ENCODE measurements at places on chromosomes 3 and 15. TPM values are rescaled to one million over a fixed set of nuclear protein-coding genes. Genes with fewer than 3 reads are reported as not detected.

DNA sequence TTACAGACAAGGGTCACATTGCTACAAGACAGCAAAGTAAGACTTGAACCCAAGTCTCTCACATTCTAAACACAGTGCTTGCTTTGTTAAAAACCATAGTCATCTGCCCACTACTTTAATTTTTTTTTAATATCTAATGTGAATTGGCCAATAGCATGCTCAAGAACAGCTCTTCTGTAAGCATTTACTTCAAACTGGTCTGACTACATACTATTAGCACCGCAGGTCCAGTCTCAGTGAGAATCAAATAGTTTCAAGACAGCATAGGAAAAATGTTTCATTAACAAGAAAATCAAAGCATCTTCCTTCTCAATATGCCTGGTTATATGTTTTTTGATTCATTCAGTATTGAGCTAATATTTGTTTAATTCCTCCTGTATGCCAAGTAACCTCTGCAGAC, 419.9 kb downstream of the ERC2 start:
- no peak for DNase-seq

- no peak for DNase-seq
Measured at GRCh38 chr15:34808016-34808415, 12.7 kb upstream of the ACTC1 start.

- DNase-seq: no peak
Measured at GRCh38 chr15:60614862-60615771, 136.2 kb upstream of the ICE2 start.

Gene CTXN2
- not detected for polyA plus RNA-seq

DNA sequence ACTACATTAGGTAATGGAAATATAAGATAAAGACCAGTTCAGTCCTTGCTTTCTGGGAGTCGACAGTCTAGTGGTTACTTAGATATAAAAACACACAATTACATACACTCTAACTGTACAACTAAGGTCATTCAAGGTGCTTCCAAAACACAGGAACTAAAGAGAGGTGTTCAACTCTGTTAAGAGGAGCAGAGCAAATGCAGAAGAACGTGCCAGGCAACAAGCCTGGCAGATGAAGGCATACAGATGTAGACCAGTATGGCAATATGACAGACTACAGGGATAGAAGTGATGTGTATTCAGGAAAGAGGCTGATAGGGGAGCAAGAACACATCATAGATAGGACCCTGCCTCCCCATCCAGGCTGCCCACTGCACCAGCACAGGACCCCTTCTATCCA, 78.3 kb downstream of the CBLB start:
- no peak for DNase-seq

- DNase-seq: no peak
Measured at GRCh38 chr3:39112535-39112934, 5.1 kb downstream of the TTC21A start.

- no peak for DNase-seq
Measured at GRCh38 chr3:129000742-129001100, 383 bp upstream of the EFCC1 start.

Gene GABRR3
- polyA plus RNA-seq: not detected

GRCh38 chr15:100279446-100279845, 62.3 kb downstream of the ADAMTS17 start:
- no peak for DNase-seq

DNA sequence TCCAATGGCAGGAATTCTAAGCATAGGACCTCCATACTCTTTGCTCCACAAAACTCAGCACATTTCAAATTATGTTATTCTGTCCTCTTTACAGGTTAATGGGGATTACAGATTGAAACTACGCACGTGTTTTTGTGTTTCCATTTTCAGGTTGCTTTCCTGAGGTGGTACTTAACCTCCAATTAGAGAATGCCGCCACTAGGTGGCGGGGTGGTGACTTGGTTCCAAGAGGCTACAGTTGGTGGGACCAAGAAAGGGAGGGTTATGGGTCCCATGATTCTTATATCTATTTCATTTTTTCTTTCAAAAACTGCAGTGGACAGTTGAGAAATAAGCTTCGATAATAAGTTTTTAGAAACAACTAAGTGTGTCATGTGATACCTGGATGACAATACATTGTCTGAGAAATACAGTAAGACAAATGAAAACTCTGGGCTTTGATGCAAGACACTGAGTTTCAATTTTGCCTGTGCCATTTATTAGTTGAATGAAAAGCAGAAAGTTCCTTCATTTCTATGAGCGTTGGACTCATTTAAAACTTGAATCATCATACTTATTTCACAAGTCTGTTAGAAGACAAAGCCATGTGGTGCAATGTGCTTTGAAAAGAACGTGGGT, 539.0 kb downstream of the FGF12 start:
- no peak for DNase-seq

DNA sequence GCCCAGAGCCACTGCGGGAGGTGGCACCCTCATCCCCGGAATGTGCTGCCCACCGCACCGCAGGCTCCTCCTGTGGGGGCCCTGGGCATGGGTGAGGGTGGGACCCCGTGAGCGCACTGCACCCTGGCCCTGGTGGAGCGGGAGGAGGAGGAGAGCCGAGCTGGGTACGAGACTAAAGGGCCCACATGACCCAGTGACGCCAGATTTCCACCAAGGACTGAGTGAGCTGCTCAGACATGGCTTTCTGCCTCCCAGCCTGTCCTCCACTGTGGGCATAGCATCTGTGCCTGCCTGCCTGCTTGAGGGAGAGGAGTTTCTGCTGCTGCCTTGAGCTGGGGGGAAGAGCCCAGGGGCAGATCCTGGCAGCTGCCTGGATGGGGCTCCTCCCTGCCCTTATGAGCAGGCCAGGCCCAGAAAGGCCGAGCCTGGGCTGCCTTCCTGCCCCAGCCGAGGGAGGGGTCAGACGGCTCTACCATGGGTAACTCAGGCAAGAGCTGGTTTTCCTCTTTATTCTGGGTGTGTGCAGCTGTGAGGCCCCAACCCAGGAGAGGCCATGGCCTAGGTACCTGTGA, 88.4 kb downstream of the VGLL4 start:
- DNase-seq: no peak

DNA sequence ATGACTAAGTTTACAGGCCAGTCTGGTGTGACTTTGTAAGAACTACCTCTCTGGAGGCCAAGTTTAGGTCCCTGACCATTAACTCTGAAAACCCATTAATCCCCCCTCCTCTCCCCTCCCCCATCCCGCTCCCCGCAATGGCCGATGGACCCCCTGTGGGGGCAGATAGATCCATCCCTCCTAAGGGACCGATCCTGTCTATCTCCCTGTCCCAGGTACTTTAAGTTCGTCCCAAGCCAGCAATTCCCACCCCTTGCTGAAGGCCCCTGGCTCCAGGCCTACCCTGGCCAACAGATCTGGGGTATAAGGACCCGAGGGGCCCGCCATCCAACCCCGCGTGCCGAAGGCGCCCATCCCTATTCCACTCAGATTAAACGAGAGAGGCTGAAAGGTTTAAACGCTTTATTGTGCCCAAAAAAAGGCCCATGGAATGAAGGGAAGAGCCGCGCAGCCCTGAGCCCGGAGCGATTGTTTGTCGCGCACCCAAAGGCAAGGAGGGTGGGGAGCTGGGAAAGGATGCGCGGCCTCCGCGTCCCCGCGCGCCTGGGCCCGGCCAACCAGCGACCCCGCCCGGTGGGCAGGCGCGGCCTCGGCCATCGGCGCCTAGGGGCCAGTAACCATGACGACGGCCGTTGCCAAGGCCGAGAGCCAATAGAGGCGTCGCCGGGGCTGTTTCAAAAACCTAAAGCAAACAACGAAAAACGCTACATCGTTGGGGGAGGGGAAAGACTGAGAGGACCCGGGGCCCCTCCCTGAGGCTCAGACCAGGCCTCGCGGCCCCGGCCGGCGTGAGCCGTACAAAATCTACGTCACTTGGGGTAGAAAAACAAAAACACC, 35.9 kb downstream of the HMCES start:
- DNase-seq: peak; percentile 92

DNA sequence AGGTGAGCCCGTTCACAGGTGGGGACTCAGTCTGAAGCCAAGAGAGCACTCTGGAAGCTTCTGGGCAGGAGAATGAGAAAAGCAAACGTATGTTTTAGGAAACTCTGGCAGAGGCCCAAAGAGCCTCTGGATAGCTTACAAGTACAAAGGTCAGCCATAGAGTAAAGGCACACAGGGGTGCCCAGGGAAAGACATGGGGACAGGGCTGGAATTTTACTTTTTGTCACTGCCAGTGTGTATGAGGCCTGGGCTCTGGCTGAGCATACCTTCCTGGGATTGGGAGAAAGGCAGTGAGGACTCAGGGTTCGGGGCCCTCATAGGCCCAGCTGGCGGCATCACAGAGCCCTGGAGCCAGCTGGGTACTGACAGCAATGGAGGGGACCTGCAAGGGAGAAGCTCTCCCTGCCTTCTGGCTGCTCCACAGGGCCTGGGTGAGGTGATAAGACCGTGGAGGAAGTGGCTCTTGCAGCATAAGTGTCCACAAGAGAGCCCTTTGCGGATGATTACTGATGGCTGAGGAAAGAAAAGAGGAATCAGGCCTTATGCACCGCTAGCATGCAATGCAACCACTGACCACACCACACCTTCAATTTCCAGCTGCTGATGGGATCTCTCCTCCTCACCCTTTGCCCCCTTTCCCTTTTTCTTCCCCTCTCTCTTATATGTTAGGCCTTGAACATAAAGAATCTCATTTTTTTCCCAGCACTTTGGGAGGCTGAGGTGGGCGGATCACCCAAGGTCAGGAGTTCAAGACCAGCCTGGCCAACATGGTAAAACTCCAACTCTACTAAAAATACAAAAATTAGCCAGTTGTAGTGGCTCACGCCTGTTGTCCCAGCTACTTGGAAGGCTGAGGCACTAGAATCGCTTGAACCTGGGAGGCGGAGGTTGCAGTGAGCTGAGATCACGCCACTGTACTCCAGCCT, 25.1 kb upstream of the BCL2L10 start:
- DNase-seq: no peak

- DNase-seq: no peak
Measured at GRCh38 chr3:27085829-27086730, 283.1 kb downstream of the NEK10 start.

GRCh38 chr15:86555098-86555497, 475.4 kb downstream of the AGBL1 start:
- no peak for DNase-seq

- no peak for DNase-seq
Measured at GRCh38 chr15:98501192-98501591, 147.1 kb upstream of the IGF1R start.

- no peak for DNase-seq
Measured at GRCh38 chr3:49462222-49462621, 7.8 kb upstream of the DAG1 start.

Gene PLIN1
- polyA plus RNA-seq: 5.4 TPM

DNA sequence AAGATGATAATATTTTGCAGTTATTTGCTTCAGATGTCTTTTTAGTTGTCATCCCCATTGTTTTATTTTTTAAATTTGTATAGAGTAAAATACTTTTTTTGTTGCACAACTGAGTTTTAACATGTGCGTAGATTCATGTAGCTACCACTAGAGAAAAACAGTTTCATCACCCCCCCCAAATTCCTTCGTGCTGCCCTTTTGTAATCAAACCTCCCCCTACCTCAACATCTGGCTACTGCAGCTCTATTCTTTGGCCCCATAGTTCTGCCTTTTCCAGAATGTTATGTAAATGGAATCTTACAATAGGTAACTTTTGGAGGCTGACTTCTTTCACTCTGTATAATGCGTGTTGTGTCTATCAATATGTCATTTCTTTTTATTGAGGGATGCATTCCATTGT, 232.0 kb upstream of the RASGRP1 start:
- no peak for DNase-seq

Gene FBXL22
- 4.5 TPM for polyA plus RNA-seq

Gene PPP4R2
- polyA plus RNA-seq: 19.2 TPM

DNA sequence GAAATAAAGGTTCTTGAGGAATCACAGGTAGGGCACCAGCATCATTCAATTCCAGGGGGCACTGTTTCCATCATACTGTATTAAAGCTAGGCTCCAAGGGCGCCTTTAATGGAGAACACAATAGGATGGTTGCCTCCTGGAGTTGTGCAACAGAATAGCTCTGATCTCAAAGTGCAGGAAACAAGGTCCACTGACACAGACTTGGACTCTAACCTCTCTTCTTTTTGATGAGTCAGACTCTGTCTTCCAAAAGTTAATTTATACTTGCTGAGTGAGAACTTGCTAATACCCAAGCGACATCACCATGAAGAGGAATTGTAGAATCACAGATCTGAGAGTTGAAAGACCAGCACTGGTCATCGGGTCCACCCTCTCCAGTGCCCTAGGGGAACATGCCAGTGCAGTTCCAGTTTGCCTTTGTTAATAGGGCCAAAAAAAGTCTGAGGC, 94.4 kb upstream of the PHLDB2 start:
- DNase-seq: no peak

DNA sequence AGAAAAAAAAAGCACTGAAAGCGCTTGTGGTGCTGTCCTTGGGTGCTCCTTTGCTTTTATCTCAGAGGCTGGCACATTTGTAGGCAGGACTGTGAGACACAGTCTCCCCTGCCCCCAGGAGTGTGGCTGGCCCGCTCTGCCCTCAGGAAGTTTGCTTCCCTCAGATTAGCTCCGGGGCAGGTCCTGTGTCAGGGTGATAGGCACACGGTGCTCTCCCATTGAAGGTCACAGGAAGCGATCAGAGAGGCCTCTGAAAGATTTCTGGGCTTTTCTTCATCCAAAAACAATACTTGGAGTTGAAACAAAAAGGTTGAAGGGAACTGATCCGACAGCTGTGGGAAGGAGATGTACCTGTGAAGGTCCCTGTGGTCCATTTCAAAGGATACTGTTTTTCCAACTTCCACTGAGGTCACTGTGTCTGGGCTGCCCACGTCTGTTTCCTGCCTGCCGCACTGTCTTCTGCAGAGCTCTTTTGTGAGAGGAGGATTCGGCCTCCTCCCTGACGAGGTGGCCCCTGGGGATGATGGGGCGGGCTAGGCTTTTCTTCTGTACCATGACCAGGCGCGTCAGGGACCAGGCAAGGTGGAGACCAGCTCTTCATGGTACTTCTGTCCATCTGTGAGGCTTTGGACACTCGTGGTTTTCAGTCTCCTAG, 330.5 kb upstream of the CTDSPL start:
- DNase-seq: no peak

Gene GOLGA6A
- 0.04 TPM for polyA plus RNA-seq

GRCh38 chr3:151327571-151328198, 1.7 kb downstream of the P2RY13 start:
- no peak for DNase-seq

- DNase-seq: no peak
Measured at GRCh38 chr15:71678191-71678590, 132.2 kb upstream of the NR2E3 start.

DNA sequence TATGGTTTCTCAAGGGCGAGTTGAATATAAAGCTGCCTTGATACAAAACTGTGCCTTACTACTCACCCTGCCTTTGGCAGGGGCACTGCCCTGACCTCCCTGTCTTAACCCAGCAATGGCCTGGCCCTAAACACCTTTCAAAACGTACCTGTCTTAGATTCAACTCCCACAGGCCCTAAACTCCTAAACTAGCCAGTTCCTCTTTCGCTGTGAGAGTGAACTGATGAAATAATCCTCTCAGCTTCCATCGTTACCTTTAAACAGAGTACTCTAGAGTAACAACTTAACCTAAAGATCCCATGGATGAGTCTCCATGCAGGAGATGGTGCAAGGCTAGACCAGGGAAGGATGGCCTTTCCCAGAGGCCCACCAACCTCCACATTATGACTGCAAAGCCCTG, 133.0 kb upstream of the THBS1 start:
- no peak for DNase-seq

Gene SCN5A
- 0.67 TPM for polyA plus RNA-seq

Gene JAGN1
- 54.0 TPM for polyA plus RNA-seq

Gene KCNMB3
- polyA plus RNA-seq: 1.7 TPM
